ENCODE measurements at places on chromosomes 3 and 15. TPM values are rescaled to one million over a fixed set of nuclear protein-coding genes. Genes with fewer than 3 reads are reported as not detected.

SLC6A11 gene
- 0.19 TPM for total RNA-seq

PLAAT1 gene
- total RNA-seq: 2.2 TPM

CCR3 gene
- total RNA-seq: not detected

DNA sequence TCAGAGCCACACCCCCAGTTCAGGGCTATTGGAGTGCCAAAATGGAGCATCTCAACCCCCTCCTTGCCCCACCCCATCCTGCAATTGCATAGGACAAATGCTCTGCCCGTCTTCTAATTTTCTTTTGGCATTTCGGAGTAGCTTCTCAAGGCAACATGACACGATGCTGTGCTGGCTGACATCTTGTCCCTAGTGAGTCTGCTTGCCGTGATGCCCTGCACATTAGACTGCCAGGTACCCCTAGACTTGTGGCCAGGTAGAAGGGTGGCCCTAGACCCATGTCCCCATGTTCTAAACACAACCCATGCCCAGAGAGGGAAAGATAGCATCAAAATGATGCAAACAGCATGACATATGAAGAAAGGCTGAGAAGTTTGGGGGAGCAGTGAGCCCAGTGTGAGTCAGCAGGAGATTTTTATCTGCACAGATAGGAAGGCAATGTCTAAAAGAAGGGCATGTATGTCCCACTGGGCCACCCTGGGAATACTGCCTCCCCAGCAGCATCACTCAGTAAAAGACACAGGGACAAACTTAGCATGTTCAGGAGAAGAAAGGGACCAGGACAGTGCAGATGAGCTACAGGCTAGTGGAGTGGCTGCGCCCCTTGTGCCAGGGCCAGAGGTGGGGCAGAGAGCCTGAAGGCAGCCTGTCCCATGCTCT is 36.8 kb downstream of the CA12 start:
- H3K27ac ChIP-seq: no peak overlapping the region
- no peak for DNase-seq
- no peak overlapping the region for H3K4me3 ChIP-seq
- no peaks in the 10 kb centered on the region for H3K36me3 ChIP-seq
- H3K4me1 ChIP-seq: peaks cover 4% of the 10 kb centered on the region

DNA sequence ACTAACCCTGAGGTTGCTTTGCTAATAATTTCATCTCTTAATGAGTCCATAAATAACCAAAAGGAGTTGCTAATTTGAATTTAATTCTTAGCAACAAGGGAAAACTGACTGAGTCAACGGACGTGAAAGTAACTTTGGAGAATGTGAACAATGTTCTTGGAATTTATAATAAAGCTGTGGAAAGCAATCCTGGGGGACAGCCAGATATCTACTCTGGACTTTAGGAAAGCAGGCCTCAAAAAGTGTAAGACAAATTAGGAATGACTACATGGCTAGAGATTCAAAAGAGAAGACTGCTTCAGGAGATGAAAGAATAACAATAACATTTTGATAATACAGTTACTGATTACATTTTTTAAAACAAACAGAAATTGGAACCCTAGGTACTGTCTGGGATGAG is 318.4 kb upstream of the COL8A1 start:
- H3K27ac ChIP-seq: no peak overlapping the region
- H3K4me3 ChIP-seq: no peak overlapping the region
- H3K27me3 ChIP-seq: no peaks in the 10 kb centered on the region
- DNase-seq: no peak
